ENCODE measurements at places on chromosomes 3 and 15. TPM values are rescaled to one million over a fixed set of nuclear protein-coding genes. Genes with fewer than 3 reads are reported as not detected.

Gene RASGRP1
- 0.09 TPM for polyA plus RNA-seq

GRCh38 chr3:39126532-39127071 is 19.1 kb downstream of the TTC21A start:
- peak; percentile 46 for DNase-seq

DNA sequence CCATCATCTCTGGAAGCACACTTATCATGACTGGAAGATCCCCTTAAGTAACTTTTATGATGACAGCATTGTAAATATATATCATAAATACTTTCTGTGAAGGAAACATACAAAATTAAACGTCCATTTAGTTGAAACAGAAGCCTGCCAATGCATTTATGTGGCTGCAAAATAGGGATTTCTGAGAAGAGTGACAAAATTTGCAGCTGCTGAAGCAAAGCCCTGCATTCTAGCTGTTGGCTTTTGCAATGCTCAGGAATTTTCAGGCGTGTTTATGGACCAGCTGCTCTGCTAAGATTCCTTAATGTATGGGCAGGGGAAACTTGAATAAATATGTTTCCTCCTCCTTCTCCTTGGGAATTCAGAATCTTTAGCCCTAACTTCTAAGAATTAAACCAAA is 137.3 kb downstream of the CACNA2D3 start:
- DNase-seq = no peak

DNA sequence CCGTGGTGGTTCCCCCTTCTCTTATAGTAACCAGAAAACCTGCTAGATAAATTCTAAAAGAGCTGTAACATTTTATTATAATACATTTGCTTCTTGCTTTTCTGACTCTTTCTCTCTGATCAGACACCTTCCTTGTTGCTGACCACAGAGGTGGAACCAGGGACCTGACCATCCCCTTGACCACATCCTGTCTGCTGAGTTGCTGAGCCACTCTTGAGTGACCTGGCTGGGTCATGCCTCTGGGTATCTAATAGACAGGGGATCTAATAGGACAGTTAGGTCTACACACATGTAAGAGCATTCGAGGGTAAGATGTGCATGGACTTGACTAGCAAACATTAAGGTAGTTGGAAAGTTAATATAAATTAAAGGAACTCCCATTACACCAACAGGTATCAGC is 22.8 kb upstream of the TRIM59 start:
- DNase-seq = no peak

GRCh38 chr3:193970773-193971206 is 165.2 kb upstream of the HES1 start:
- peak; percentile 17 for DNase-seq

Gene TM2D3
- 32.6 TPM for polyA plus RNA-seq

Gene ZNF660
- polyA plus RNA-seq = not detected

Gene ISLR
- not detected for polyA plus RNA-seq

Gene ZNF774
- polyA plus RNA-seq = 0.04 TPM

Gene SEMA5B
- not detected for polyA plus RNA-seq

DNA sequence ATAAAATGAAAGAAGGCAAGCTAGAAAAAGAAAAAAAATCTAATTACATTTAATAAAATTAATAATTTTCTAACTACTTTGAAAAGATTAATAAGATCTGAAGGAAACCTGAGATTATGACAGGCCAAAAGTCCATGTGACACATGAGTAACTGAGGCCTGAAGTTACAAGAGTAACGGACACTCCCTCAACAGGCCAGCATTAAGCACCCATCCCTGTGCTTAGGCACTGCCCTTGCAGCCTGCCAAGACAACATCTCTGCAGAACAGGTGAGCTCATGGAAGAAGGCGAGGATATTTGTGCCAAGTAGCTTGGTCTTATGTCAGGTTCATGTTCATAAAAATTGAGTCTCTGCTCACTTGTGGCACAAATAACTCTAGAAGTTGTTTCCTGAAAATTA is 31.8 kb downstream of the SUCLG2 start:
- no peak for DNase-seq

Gene SSUH2
- polyA plus RNA-seq = not detected

Gene ACSBG1
- not detected for polyA plus RNA-seq

DNA sequence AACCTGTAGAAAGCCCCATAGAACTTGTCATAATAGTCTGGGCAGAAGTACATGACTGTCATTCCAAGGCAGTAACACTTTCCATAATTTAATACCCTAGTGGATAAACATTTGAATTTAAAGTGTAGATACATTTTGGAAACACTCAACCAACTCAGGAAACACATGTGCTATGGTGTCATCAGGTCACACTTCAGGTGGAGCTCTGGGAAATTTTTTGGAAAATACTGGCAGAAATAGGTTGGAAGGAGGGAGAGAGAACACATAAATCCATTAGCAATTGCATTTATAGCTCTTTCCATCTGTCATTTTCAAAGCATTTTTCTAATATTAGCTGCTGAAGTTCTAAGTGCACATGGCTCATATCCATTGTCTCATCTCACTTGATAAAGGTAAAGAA is 135.7 kb downstream of the MEIS2 start:
- no peak for DNase-seq

DNA sequence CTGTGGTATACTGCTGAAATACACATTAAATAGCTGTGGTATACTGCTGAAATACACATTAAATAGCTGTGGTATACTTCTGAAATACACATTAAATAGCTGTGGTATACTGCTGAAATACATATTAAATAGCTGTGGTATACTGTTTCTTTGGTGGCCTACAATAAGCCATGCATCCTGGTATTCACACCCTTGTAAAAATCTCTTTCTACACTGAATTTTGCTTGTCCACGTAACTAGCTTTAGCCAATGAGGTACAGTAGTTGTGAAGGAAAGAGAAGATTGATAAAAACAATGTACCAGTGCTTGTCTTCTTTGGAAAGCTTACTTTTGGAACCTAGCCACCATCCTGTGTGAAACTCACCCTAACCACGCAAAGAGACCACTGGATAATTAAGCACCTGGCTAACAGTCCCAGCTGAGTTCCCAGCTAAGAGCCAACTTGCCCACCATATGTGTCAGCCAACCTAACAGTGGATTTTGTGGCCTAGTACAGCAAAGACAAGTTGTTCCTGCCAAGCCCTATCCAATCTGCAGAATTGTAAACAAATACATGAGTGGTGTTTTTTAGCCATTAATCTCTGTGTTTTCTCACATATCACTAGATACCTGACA is 103.4 kb upstream of the MELTF start:
- no peak for DNase-seq

- no peak for DNase-seq
Measured at GRCh38 chr3:44324584-44324983, 14.0 kb upstream of the TCAIM start.

Gene GOLGA6L7
- polyA plus RNA-seq = not detected

- no peak for DNase-seq
Measured at GRCh38 chr3:184508938-184509337, 52.6 kb upstream of the EPHB3 start.

DNA sequence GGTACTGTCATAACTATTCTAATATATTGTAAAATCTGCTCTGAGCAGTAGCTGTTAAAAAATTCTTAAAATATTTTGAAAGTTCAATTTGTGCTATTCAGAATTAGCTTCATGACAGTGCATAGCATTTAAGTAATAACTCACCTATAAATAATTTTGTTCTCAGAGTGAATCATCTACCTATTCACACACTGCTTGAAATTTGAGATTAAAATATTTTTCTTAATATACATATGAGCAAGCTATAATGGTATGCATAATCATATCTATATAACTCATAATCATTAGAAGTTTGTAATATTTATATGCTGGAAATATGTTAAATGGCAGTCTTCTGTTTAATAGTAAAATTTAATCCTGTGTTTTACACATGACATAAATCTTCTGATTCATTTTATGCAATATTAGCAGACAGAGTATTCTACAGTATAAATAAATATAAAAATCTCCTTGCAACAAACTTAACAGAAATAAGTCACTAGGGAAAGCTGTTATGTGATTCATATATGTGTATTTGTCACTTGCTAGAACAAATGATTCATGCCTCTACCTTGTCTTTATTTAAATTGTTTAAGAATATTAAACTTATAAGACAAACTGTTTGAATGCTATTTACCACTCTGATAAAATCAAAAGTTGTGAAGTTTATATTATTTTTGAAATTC is 710.8 kb downstream of the PLOD2 start:
- DNase-seq = no peak

DNA sequence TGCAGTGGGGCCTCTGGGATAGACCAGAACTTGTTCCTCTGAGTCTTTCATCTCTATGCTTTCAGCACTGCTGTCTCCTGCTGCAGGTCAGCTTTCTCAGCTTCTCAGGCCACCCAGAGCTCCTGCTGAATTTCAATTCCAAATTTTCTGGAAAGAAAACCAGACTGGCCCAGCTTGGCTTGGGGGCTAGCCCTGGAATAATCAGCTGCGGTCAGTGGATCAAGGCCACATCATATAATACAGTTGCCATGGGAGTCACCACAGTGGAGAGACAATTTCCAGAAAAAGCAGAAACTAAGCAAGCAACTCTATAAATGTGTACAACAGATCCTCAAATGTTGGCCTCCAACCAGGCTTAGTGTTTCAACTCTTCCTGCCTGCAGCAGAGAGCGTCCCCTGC is 91.1 kb upstream of the SLC24A5 start:
- DNase-seq = no peak

DNA sequence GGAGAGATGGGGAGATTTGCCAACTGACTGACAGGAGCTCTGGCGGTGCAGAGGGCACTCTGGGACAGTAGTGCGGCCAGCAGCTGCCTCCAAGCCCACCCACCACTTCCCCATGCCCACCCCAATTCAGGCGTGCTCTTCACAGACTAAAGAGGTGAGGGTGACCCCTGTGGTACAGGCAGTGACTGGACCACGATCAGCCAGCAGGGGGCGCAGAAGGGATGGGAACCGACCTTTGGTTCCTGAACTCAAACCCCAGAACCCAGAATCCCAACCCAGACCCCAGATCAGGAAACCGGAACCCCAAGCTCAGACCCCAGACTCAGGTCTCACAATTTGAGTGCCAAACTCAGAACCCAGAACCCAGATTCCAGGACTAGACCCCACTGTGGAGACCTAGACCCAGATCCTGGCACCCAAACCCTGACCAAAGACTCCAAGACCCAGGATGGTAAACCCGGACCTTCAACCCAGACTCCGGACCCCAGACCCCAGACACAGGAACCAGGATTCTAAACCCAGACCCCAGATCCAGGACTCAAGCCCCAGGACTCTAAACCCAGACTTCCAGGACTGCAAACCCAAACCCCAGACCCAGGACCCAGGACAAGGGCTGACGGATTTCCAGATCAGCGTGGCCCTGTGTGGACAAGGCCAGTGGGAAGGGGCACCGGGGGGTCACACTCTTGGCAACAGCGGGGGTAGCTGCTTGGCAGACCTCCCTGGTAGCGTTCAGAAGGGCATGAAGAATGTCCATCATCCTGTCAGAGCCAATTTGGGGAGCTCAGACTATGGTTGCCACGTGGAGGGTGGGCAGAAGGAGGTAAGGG is 3.7 kb upstream of the MYL3 start:
- DNase-seq = peak; percentile 69

Gene SEMA6D
- polyA plus RNA-seq = not detected

- no peak for DNase-seq
Measured at GRCh38 chr3:36709826-36710365, 54.5 kb downstream of the DCLK3 start.

DNA sequence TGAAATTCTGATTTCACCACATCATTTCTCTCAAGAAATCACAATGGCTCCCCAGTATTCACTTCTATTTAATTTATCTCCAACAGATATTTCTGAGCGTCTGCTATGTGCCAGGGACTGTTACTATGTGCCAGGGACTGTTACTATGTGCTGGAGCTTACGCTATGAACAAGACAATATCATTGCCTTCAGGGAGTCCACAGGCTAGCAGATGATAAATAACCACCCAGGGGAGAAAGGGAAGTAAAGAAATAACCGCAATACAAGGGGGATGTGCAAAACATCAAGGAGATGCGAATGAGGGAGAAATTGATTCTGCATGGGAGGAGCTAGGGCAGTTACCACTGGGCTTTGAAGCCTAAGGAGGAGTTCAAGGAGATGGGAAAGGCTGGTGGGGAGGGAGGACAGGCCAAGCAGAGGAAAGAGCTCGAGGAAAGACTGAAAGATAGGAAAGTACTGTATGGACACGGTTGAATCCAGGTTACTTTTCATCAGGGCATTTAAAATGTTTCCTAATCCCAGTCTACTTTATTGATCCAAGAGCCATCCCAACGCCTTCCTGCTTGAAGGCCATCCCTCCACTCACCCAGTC is 2.5 kb downstream of the THSD4 start:
- no peak for DNase-seq

- DNase-seq = no peak
Measured at GRCh38 chr15:25333049-25333448, 105.8 kb downstream of the UBE3A start.

Gene RTP1
- not detected for polyA plus RNA-seq

DNA sequence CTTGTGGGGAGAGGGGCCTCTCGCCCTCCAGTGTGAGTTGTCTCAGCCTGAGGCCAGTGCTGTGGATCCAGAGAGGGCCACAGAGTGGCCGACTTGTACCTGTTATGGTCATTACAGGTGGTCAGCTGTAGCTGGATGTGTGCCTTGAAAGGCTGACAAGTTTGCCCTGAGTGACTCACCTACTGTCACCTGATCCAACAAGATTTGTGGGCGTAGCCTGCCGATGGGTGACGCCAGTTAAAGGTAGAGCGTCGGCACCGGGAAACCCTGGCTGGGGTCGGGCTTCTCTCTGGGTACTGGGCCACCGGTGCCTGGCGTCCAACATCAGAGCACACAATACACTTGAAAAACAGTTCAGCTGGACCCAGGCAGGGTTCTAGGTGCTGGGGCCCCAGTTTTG is 2.8 kb upstream of the ISG20 start:
- DNase-seq = no peak

DNA sequence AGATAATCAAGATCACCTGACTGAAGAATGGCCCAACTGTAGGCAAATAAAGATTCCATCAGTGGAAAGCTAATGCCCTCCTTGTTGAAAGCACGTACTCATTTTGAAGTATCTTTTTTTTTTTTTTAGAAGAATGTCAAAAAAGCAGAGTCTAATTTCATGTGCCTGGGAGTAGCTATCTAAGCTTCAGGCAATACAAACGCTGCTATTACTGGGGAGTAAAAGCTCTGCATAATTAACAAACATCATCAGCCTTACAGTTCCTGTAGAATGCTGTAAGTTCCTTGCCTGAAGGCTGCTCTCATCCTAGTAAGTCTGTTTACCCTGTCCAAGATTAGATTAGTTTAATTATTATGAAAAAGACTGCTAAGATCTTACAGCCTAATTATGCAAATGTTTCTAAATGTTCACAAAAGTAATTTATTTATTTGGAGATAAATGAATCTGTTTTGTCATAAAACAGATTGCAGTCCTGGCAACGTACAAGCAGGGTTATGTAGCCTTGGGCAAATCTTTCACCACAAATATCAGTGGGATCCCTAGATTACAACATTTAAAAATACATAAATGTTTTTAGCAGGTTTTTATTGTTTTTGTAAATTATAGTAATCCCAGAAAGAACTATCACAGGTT is 451.3 kb upstream of the AGTR1 start:
- DNase-seq = no peak
